ENCODE measurements at places on chromosomes 2 and 18.
A peak's percentile ranks its signal among the peaks of the same experiment; 100 is the strongest.

DNA sequence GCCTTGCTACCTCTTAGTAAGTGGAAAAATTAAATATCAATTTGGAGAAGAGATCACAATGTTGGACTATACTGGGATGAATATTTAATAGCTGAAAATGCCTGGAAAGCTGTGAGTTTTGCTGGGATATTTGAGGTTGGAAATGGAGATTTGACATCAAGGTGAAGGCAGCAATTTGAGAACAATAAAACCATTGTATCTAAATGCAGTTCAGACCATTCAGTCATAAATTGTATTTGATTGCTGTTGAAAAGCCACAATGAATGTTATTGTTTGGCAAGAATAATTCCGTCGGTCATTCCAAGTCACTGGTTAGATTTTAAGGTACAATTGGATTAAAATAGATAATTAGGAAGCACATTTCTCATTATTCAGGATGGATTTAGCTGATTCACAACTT lies 325.6 kb downstream of the HRH4 start:
- no peak for DNase-seq

- DNase-seq = no peak
Measured at GRCh38 chr2:58708565-58708964, 467.4 kb upstream of the FANCL start.

DNA sequence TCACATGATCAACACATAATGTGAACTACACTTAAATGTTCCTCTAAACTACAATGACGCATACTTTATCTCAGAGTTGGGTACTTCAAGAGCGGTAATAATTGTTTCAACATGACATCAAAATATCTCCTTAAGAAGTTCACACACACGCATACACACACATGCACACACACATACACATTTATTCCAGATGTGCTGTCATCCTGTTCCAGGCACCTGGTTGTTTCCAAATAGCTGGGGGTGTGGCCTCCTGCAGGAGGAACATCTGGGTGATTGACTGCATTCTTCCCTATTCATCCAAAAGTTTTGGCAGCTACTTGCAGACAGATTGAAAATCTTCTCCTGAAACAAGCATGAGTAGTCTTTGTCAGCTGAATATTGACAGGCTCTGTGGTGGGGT lies 37.9 kb upstream of the PIK3C3 start:
- DNase-seq = no peak

GRCh38 chr18:23068570-23069310 lies 66.5 kb upstream of the CABLES1 start:
- no peak for DNase-seq

GRCh38 chr2:164793529-164793928 lies 48.1 kb downstream of the COBLL1 start:
- no peak for DNase-seq

DNA sequence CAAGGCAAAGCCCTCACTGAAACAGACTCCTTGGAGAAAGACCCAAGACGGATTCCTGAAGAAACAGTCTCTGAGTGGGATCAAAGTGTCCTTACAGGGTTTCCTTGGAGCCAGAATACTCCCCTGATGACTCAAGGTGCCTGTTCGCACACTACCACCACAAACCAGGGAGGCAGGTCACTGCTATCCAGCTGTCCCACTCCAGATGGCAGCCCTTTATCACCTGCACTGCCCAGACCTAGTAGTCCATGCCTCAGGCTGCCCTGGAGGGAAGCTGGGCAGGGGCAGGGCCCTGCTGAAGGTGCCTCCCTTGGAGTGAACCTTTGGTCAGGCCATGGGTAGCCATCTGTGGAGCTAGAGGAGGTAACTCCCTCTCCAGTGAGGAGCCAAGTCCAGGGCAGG lies 34.1 kb downstream of the TRABD2A start:
- DNase-seq = no peak

- DNase-seq = peak; percentile 45
Measured at GRCh38 chr2:84495539-84496146, 20.7 kb upstream of the DNAH6 start.

- DNase-seq = no peak
Measured at GRCh38 chr2:20231598-20232026, 6.7 kb upstream of the SDC1 start.

DNA sequence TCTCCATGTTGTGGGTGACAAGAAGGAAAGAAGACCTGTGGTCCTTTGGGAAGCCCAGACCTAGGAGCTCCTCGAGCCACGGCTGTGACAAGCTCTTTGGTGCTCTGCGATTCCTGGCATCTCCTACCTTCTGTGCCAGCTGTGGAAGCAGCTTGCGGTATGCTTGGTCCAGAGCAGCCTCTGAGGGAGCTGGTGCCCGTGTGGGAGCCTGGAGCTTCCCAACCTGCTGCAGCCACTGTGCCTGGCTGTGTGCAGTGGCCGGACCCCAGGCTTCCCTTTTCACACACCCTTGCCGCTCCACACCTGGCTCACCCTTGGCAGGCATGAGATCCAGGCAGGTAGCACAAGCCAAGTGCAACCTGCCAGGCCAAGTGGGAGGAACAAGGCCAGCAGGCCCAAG lies 1328.6 kb upstream of the SLC39A10 start:
- DNase-seq = no peak

DNA sequence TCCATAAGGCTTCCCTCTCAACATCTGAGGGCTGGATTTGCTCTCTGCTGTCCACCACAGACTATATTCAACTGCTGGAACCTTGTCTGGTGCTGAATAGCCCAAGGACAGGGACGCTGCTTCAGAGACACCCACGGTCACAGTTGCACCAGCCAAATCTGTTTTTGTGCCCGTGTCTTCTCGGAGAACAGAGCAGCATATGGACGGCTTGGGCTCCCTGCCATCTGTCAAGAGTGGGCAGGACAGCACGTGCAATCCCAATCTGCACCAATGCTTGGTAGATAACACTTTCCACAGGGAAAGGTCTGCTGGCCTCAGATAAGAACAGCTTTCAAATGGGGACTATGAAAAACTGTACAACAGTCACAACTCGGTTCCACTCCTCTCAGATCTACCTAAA lies 466.1 kb downstream of the TGIF1 start:
- DNase-seq = no peak

DNA sequence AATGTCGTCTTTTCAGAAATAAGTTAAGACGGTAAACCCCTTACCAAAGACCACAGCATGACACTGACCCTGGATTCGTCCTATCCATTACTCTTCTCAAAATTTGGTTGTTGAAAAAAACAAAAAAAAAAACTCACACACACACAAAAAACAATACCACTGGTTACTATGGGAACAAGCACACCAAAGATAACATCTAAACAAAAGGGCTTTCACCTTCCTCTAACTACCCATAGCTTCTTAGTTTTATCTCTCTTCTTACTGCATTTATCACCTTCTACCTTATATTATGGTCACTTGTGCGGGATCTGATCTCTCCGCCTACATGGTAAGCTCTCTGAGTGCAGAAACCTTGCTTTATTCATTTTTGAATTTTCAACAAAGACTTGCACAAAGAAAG lies 192.7 kb downstream of the STK39 start:
- DNase-seq = no peak

- DNase-seq = no peak
Measured at GRCh38 chr18:51091270-51091669, 61.3 kb downstream of the SMAD4 start.

GRCh38 chr2:229798446-229799155 lies 84.2 kb upstream of the DNER start:
- DNase-seq = no peak
